ENCODE measurements at places on chromosomes 3 and 15. TPM values are rescaled to one million over a fixed set of nuclear protein-coding genes. Genes with fewer than 3 reads are reported as not detected.

Gene NIPA2
- total RNA-seq = 35.1 TPM

Gene GOLGA6B
- not detected for total RNA-seq

Gene C3orf49
- not detected for total RNA-seq

Gene RETNLB
- total RNA-seq = not detected

Gene TRH
- total RNA-seq = not detected

Gene PLA1A
- total RNA-seq = 0.76 TPM

Gene SI
- not detected for total RNA-seq

GRCh38 chr3:120192159-120192558 is 92.9 kb downstream of the GPR156 start:
- DNase-seq = no peak

- no peak for DNase-seq
Measured at GRCh38 chr3:168051531-168052471, 43.9 kb downstream of the GOLIM4 start.

- DNase-seq = no peak
Measured at GRCh38 chr3:87318617-87319021, 42.2 kb upstream of the POU1F1 start.

DNA sequence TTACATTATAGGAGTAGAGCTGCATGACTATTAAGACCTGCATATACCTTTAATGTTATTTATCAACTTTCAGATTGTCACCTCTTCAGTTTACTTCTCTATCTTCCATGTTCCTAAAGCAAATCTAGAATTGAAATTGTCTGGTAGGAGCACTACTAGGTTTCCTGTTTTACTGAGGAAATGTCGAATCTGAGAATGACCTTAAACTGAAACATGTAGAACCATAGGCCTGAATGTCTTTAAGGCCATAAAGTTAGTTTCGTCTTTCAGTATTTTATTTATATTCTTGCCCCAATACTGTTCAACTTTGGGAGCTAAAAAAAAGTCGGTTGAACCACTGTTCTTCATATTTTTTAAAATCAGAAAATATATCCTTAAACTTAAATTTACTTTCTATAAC is 92.7 kb downstream of the IL1RAP start:
- DNase-seq = no peak

- no peak for DNase-seq
Measured at GRCh38 chr3:9951126-9951525, 1.1 kb downstream of the PRRT3 start.

DNA sequence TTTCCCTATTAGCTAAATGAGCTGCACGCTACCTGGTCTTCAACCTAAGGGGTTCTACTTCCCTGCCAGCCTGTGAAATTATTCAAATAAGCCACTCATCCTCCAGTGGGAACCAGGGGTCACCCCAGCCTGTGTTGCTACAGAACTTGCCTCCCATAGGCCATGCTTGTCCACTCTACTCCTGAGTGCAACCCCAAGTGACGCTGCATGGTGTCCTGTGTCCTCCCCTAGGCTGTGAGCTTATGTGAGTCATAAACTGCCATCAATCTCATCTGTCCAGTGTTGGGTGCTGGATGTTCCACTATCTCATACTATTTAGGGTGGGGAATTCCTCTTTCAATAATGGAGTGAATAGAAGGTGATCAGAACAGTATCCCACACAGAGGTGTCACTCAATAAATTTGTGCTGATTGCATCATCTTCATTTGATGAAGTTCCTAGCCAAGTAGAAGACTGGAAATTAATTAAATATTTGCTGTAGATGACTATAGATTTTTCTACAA is 49.8 kb upstream of the SSR3 start:
- no peak for DNase-seq

GRCh38 chr3:81550415-81550814 is 211.0 kb downstream of the GBE1 start:
- no peak for DNase-seq

DNA sequence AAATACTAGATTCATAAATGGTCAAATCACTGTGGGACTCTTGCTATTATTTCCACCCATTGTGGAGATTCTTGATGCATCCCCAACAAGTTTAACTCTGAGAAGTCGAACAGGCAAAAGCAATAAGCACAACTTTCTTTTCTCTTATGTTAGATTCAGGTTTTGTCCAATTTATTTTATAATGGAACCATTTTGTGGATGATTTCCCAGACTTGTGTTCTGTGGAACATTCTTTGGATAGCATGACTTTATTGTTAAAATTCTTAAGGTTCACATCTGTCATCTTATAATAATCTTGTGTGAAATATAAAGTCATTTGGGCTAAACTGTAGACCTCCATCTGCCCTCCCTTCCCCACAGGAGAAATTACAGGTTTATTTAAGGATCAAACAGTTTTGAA is 213.7 kb downstream of the LPP start:
- no peak for DNase-seq

DNA sequence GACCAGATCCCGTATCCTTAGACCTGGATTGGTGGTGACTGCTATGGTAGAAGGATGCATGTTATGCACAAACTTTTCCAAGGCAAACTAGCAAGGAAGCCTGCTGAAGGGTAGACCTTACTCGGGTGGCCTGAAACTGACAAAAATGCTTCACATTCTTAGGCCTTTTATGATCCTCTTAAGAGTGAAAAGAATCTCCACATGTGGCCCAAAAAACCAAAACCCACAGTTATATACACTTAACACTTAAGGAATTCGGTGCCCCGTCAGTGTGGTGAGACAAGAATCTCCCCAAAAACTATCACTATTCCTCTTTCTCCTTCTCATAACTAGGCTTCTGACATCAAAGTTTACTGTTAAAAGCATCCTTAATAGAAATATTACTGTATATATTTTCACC is 130.1 kb upstream of the SOX2 start:
- DNase-seq = no peak

GRCh38 chr15:39061952-39062464 is 497.4 kb upstream of the RASGRP1 start:
- no peak for DNase-seq

- DNase-seq = no peak
Measured at GRCh38 chr3:33425453-33425852, 14.8 kb downstream of the UBP1 start.

DNA sequence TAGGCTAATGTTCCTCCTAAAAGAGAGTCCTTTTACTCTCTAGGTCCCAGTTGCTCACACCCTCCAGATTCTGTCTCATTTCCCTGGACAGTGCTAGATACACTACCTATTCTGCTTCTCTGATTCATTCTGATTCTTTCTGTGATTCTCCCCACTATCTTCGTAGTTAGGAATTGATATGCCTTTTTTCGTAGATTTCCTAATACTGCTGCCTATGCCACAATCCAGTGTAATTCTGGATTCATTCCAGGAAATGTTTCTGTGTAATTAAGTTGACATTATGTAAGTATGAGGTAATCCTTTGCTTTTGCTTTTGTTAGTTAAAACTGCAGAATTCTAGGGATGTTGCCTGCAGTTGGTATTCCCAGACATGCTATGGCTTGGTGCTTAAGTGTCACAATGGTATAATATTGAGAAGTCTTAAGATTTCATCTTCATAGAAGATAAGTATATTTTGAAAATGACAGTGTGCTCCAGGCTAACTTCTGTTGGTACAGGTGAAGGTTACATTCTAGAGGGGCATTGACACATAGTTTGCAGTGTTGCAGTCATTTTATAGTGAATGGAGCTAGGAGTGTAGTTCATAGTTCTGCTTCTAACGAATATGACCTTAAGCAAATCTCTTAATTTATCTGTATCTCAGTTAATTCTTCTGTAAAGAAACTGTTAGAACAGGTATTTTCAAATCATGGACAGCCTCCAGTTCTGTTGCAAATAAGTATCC is 54.3 kb downstream of the RIOX2 start:
- DNase-seq = no peak

- DNase-seq = no peak
Measured at GRCh38 chr15:92989470-92989869, 89.3 kb downstream of the CHD2 start.

DNA sequence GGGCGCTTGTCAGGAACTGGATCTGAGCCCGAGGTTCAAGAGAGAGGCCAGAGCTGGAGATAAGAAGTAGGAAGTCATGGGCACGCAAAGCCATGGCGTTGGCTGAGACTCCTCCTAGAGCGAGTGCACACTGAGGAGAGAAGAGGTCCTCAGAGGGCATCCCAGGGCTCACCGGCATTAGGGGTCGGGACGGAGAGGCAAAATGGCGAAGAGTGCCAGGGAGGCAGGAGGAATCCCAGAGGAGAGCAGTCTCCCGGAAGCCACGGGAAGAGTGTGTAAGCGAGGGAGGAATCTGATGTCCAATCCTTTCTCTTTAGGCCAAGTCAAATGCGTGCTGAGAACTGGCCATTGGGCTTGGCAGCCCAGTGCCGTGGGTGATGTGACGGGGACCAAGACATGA is 24.0 kb downstream of the EFCC1 start:
- DNase-seq = peak; percentile 50

DNA sequence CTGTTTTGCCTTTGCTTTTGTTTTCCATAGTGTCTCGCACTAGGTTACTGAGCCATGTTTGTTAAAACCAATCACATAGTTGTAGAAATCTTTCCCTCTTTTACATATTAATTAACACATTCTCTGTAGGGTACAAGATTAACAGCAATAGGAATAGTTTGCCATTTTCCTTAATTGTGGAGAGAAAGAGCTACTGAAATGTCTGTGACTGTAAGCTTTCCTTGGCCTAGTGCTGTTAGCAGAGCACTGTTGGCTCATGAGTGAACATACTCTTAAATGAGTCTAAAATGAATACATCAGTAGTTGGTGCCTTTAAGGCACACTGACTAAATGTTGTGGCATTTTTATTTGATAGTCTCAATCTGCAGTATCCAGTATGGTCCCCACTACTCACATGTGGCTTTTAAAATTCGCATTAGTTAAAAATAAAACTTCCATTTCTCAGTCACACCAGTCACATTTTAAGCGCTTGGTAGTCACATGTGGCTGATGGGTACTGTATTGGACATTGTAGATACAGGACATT is 28.2 kb downstream of the CHD2 start:
- DNase-seq = no peak

DNA sequence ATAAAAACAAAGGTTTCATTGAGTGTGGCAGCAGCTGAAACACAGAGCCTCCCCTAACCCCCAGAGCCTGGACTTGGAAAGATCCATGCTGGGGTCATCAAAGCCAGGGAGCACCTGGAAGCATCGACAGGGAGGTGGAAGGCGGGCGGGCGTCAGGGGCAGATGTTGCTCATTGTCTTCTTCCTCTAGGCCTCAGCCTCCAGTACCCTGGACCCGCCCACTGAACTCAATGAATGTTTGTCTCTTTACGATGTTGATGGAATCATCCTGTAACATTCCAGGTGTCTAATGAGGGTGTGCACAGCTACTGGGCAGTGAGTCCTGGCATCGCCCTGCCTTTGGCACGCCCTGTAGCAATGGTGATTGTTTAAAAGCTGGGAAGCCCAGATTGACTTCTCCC is 9.8 kb downstream of the GP5 start:
- DNase-seq = no peak

DNA sequence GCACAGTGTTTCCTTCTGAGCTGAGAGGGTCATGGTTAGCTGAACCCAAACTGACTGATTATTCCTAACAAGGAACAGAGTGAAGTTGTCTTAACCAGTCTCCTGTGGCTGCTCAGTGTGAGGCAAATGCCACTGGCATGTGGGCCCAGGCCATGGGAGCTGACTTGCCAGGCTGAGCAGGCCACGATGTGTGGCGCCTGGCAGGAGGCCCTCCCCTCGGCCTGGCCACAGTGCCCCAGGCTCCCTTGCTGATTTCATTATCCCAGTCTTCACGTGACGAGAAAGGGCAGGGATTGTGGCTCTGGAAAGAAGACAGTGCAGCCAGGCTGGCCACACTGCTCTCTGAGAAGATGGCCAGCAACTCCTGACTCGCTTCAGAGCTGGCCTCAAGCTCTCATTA is 58.8 kb downstream of the SLCO2A1 start:
- DNase-seq = no peak

- no peak for DNase-seq
Measured at GRCh38 chr15:65612616-65612946, 1.6 kb upstream of the INTS14 start.

- DNase-seq = no peak
Measured at GRCh38 chr3:69737392-69737791, 1.9 kb upstream of the MITF start.

- no peak for DNase-seq
Measured at GRCh38 chr3:98532275-98532637, 478 bp downstream of the GPR15 start.

DNA sequence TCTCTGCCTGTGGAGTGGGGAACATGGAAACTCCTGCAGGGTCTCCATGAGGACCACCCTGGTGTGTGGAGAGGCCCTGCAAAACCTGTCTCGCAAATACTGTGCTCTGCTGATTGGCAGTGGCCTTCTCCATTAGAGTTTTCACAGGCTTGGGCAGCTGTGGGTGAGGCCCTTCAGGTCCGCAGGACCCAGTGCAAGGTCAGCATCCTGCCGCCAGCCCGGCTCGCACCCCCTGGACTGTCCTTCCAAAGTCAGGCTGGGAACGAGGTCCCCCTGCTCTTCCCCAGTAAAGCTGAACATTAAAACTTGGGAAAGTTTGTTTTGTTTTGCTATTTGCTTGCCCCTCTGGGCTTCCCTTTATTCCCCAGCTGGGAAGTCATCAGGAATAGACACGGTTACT is 85.0 kb upstream of the PLXNA1 start:
- DNase-seq = no peak

- peak; percentile 63 for DNase-seq
Measured at GRCh38 chr3:535566-536416, 339.2 kb downstream of the CHL1 start.

- DNase-seq = no peak
Measured at GRCh38 chr3:64382153-64382552, 156.9 kb upstream of the PRICKLE2 start.

GRCh38 chr15:35519541-35520149 is 26.3 kb downstream of the DPH6 start:
- no peak for DNase-seq

GRCh38 chr3:117820658-117821299 is 1111.2 kb downstream of the TUSC7 start:
- DNase-seq = no peak

- no peak for DNase-seq
Measured at GRCh38 chr3:112794622-112795172, 52.0 kb downstream of the CD200R1L start.

DNA sequence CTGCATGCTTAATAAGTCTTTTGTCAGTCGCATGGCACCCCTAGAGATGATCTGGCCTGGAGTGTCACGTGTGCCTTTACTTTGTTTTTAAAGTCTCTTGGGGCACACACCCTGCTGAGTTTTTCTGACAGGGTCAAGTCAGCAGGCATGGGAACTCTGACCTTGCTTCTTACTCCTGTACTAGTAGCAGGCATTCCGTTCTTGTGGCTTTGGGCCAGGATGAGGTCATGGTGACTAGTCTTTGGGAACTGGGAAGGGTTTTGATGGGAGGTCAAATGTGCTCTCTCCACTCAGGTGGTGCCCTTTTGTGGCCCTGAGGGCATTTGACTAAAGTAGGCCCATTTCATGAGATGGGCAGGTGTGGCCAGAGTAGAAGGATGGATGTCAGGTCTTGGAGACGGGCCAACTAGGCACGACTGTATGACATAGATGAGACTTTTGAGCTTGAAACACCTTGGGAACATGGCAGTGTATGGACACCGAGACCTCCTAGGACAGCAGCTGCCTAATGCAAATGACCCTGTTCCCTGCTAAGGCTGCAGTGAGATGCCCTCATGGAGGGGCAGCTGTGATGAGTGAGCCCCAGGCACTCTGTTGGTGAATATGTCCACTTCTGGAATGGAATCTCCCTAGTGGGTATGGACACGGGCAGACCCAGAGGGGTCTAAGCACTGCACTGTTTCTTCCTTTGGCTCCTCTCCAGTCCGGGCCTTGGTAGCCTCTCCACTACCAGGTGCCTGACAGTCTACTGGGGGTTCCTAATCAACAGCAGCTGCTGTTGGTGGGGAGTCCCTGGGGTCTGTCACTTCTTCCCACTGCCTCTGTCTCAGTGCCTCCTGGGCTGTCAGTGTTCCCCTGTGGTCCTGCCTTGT is 16.4 kb downstream of the SRPRB start:
- DNase-seq = peak; percentile 68

GRCh38 chr3:33221241-33221640 is 2.6 kb upstream of the SUSD5 start:
- DNase-seq = no peak

All from sciatic nerve (tissue), 2 donors.